Stimulated activated naive CD4-positive, alpha-beta T cell (primary cell): ENCODE measurements at places on chromosomes 7 and 10.

- no peak for DNase-seq
Measured at GRCh38 chr7:91091631-91092030, 172.6 kb upstream of the FZD1 start.

DNA sequence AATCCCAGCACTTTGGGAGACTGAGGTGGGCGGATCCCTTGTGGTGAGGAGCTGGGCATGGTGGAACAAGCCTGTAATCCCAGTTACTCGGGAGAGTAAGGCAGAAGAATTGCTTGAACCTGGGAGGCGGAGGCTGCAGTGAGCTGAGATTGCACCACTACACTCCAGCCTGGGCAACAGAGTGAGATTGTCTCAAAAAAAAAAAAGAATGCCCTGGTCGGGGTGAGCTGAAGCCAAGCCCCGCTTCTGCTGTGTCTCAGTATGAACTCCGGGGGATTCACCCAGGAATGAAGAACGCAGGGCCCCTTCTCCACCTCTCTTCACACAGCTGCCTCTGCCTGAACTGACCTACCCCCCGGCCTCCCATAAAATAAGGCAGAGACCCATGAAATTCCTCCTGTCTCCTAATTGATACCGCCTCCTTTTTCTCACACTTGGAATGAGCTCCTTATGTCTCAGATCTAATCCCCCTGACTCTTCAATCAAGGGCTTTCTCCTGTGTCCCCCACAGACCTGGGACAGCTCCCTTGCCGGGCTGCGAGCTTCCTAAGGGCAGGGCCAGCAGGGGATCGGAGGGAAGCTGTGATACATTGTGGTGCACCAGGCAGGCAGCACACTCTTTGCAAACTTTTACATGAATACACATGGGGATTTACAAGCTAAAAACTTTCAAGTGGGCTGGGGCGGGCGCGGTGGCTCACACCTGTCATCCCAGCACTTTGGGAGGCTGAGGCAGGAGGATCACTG is 911 bp upstream of the ZP3 start:
- no peak for DNase-seq

GRCh38 chr10:29132551-29133111 is 156.2 kb upstream of the LYZL1 start:
- no peak for DNase-seq

DNA sequence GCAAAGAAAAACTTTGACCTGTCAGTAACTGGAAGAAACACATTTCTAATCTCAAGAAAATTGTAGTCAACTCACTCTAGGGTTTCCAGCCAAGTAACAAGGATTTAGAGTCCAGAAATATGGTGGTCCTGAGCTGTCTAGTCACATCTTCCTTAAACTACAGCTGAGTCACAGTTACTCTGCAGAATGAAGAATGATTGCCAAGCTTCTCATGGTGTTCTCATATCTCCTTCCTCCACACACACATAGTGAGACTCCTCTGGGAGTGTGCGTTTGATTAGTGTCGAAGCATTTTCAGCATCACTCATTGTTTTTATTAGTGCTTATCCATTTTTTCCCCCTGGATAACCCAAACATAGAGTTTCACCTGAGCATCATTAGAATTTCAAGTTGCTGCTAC is 93.1 kb upstream of the CXCL12 start:
- no peak for DNase-seq

GRCh38 chr10:102770792-102771191 is 27.0 kb downstream of the WBP1L start:
- DNase-seq, result no peak

DNA sequence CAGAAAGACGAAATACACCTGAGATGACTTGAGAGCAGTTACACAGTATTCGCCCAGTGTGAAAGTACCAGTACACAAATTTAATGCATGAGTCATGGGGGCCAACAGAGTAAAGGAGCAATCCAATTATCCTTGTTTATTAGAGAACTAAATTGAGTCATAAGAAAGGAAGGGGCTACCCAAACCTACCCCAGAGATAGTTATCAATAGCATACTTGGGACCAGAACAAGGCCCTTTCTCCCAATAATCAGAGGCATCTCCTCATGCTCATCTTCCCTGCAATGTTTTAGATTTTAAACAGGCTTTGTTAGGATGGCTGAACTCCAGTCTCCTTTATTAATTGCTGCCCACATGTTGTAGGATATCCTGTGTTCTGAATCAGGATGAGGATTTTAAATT is 239.7 kb upstream of the LRGUK start:
- DNase-seq, result no peak

- DNase-seq, result no peak
Measured at GRCh38 chr7:27082171-27082570, 13.6 kb downstream of the HOXA1 start.

- no peak for DNase-seq
Measured at GRCh38 chr7:25621993-25622392, 393.7 kb upstream of the NPVF start.

DNA sequence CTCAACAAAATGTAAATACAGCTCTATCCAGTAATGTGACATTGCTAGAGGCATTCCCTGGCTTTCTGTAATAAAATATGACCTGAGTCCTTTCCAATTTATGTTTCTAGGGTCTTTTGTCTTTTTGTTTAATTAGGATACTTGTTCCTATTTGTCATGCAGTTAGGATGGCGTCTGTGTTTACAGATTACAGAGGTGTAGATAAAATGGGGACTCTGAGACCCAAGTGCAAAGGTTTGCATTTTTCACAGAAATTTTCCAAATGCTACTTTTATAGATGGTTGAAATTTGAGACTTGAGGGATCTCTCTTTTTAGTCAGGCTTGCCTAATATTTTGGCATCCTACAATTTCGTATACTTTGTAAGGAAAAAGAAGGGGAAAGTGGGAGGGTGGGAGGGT is 332.4 kb downstream of the PTEN start:
- no peak for DNase-seq

DNA sequence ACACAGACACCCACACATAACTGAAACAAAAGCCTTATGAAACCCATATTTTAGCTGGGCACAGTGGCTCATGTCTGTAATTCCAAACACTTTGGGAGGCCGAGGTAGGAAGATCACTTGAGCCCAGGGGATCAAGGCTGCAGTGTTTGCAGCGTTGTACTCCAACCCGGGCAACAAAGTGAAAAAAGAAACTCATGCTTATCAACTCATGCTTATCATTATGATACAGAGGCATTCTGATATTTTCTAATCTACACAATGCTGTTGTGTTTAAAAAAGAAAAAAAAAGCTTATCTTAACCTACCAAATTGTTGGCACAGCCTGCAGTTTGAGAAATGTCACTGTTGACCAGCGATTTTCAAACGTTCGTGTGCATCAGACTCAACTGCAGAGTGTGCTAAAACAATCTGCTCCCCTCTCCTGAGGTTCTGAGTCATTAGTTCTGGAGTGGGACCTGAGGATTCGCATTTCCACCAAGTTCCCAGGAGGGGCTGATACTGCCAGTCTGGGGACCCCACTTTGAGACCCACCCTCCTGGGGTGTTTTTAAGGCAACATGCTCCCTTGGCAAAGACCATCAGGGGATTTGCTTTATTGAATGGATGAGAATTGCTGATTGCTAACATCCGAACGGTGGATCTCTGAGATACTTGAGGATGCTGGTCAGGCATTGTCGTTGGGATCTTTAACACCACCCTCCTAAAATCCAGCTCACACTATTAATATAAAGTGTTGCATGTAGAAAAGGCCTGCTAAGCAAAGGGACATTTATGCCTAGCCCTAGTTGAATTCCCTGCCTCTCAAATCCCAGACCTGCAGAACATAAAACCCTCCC is 16.2 kb downstream of the CHST3 start:
- DNase-seq, result no peak

- no peak for DNase-seq
Measured at GRCh38 chr10:86100581-86101061, 266.0 kb downstream of the GRID1 start.

- DNase-seq, result no peak
Measured at GRCh38 chr7:143416565-143417149, 8.0 kb upstream of the EPHA1 start.

DNA sequence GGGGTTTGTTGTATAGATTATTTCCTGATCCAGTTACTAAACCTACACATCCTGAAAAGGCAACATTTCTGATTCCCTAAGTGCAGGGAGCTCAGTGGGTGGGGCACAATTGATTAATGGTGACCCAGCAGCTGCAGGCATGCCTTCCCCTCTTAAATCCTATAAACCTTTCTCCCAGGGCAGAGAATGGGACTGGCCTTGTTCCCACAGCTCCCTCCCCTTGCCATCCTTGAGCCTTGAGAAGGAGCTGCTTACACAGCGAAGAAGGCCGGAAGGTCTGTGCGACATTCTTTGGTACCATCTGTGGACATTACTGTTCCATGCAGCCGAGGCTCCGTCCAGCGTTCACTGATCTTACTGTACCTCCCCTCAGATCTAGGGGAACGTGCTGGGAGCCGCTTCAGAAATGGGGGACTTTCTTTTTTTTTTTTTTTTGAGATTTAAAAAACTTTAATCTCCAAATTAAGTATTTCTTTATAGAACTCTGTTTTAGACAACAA is 14.3 kb downstream of the KLF6 start:
- DNase-seq, result no peak

DNA sequence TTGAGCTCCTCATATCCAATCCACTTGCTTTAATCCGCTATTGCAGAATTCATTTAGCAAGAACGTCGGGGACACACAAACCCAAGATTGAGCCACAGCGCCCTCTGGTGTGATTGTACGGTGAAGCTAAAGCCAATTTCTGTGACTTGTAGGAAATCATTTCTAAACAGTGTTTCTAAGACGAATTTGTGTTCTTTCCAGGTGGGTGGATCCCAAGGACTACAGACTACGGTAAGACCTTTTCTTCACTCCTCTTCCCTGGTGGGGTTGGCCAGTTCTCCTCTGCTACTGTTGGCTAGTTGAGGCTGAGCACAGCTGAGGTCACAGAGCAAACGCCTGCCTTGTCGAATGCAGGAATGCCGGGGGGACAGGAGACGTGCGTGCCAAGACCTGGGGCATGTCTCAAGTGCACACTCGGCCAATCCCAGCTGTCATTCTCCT is 5.2 kb downstream of the DMBT1 start:
- DNase-seq, result peak; percentile 41

GRCh38 chr7:91325726-91326125 is 61.5 kb downstream of the FZD1 start:
- DNase-seq, result no peak

DNA sequence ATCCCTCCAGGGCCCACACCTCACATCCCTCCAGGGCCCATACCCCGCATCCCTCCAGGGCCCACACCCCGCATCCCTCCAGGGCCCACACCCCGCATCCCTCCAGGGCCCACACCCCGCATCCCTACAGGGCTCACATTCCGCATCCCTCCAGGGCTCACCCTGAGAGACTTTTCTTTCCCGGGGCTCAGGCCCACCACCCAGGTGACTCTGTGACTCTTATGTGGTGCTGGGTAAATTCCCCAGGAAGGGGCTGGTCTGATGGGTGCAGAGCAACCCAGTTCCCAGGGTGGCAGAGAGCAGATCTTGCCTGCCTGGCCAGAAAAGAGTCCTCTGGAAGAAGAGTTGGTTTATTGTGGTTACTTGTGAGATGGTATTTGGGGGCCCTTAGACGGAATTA is 290.7 kb downstream of the TCERG1L start:
- DNase-seq, result no peak

- DNase-seq, result no peak
Measured at GRCh38 chr10:86965986-86966654, 2.2 kb upstream of the ADIRF start.

GRCh38 chr7:139955109-139955820 is 107.5 kb downstream of the PARP12 start:
- DNase-seq, result no peak

- no peak for DNase-seq
Measured at GRCh38 chr7:15972862-15973275, 286.4 kb upstream of the MEOX2 start.

DNA sequence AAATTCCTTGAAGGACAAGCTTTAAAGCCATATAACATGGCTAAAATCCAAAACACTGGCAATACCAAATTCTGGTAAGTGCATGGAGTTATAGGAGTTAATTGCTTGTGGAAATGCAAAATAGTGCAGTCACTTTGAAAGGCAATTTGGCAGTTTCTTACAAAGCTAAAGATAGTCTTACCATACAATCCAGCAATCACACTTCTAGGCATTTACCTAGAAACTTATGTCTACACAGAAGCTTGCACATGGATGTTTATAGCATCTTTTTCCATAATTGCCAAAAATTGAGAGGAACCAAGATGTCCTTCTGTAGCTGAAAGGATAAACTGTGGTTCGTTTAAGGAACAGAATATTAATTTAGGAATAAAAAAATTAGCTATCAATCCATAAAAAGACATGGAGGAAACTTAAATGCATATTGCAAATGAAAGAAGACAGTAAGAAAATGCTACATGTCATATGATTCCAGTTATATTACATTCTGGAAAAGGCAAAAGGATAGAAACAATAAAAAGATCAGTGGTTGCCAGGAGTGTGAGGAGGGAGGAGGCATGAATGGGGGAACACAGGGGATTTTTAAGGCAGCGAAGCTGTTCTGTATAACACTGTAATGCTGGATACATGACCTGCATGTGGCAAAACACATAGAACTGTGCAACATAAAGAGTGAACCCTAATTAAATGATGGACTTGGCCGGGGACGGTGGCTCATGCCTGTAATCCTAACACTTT is 51.9 kb downstream of the GNAT3 start:
- DNase-seq, result no peak

GRCh38 chr7:63054191-63054661 is 944.4 kb upstream of the ZNF722 start:
- DNase-seq, result no peak

GRCh38 chr10:78473006-78473405 is 439.3 kb downstream of the RPS24 start:
- DNase-seq, result no peak

- no peak for DNase-seq
Measured at GRCh38 chr10:49610114-49610457, at the start of gene SLC18A3. TSS of gene SLC18A3 (plus strand) at chr10:49610310. CDS start at chr10:49610741, 431 bp downstream.

DNA sequence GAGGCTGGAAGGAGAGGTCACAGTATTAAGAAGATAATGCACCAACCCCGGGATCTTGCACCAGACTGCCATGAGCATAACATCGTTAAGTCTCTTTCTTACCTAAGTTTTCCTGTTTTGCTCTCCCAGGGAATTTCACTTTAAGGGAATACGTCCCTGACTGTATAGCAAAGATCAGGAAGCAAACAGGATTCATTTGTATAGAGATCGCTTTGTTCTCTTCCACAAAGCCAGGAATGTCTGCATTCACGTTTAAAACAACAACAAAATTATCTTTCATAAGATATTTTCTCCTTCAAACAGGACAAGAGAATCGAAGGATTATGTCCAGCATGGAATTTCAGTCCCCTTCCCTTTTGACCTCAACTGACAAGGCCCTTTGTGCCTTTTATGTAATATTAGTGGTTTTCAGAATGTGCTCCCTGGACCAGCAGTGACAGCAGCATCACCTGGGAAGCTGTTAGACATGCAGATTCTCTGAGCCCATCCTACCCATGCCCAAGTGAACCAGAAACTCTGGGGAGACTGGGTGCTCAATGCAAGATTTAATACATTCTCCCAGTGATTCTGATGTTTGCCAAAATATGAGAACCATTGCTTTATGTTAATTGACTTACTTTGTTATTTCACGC is 286.3 kb downstream of the FGFR2 start:
- DNase-seq, result no peak

- DNase-seq, result peak; percentile 46
Measured at GRCh38 chr7:151759591-151760042, 117.3 kb downstream of the PRKAG2 start.

- no peak for DNase-seq
Measured at GRCh38 chr7:26127411-26127810, 24.6 kb upstream of the NFE2L3 start.

GRCh38 chr10:115417585-115418265 is 324.6 kb downstream of the ATRNL1 start:
- no peak for DNase-seq

GRCh38 chr10:100057948-100058347 is 23.7 kb downstream of the CPN1 start:
- no peak for DNase-seq
